Heart right ventricle (tissue), 16 donors: ENCODE measurements at places on chromosomes 1 and 21. TPM values are rescaled to one million over a fixed set of nuclear protein-coding genes. Genes with fewer than 3 reads are reported as not detected.

GRCh38 chr1:78911956-78912880 lies 94.3 kb downstream of the ADGRL4 start:
- DNase-seq: no peak
- no peaks in the 10 kb centered on the region for H3K36me3 ChIP-seq
- no peaks in the 10 kb centered on the region for H3K27me3 ChIP-seq

The IGSF9 gene
- total RNA-seq: not detected

DNA sequence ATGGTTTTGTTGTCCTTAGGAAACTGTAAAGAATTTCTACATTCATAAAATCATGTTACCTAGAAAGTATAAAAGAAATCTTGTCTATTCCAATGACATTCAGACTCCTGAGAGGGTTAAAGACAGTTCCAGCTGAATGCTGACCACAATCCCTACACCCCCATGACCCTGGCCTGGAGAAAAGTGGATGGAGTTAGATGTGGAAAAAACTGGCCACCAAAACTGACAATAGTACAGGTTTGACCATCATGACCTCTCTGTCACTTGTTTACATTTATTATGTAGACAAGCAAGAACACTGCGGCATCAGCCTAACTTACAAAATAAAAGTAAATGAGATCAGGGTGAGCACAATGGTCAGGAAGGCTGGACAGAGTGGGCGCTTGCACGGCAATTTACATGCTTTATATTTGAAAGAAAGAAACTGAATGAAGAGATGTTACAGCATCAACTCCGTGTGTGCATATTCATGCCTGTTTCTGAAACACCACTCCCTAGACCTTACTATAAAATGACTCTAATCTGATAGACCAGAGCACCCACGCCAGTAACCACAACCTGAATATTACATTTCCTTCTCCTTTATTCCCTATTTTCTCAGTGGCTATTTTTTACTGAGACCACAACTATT lies 116.0 kb downstream of the ESRRG start:
- DNase-seq: no peak
- no peak overlapping the region for H3K4me3 ChIP-seq
- H3K27me3 ChIP-seq: no peaks in the 10 kb centered on the region
- no peaks in the 10 kb centered on the region for H3K4me1 ChIP-seq

DNA sequence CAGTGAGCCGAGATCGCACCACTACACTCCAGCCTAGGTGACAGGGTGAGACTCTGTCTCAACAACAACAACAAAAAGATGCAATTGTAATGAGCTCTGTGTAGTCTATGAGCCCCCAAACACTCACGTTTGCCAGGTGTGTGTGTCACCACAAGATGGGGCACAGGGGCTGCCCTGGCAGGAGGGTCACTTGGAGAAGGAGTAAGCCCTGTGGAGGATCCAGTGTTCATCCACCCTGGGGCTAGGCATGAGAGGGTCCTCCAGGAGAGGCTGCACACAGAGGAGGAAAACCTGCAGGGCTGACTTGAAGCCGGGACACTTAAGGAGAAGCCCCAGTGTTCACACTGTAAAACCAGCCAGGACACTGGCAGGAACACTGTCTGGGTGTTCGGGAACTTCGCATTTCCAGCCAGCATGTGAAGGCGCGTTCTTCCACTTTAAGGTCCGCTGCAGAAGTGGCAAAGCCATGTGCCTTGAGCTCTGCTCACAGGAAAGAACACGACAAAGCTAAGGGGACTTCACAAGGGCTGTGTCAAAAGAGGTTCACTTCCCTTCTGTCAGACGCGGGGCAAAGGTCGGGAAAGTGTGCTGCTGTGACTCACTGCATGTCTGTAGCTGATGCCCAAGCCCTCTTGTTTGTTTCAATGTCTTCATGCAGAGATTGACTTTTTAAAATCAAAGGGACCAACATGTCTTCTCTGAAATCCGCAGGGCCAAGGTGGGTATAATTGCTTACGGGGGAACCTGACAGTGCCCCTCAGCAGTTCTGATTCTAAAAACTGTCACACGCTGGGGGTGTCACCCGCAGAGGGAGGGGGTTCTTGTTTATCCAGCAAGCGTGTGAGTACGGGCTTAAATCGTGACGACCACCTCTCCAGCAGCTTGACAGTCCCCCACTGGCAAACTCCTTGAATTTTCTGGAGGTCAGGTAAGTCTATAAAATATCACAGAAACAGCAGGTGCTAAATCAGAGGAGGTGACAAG lies 102.8 kb downstream of the RIPK4 start:
- no peak overlapping the region for H3K27ac ChIP-seq
- no peaks in the 10 kb centered on the region for H3K36me3 ChIP-seq
- no peaks in the 10 kb centered on the region for H3K4me1 ChIP-seq
- H3K27me3 ChIP-seq: no peaks in the 10 kb centered on the region
- no peak for DNase-seq

DNA sequence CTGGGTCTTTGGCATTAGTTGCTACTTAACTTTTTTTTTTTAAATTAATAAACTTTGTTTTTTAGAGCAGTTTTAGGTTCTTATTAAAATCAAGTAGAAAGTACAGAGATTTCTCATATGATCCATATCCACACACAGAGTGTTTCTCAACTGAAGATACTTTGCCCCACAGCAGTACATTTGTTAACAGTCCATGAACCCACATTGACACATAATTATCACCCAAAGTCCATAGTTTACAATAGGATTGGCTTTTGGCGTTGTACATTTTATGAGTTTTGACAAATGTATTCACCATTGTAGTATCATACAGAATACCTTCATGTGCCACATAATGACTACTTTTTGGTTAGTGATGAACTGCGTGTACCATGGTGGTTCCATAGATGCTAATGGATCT lies 106.8 kb downstream of the ADGRL2 start:
- DNase-seq: no peak
- H3K4me3 ChIP-seq: no peak overlapping the region
- H3K36me3 ChIP-seq: no peaks in the 10 kb centered on the region
- no peaks in the 10 kb centered on the region for H3K27me3 ChIP-seq

DNA sequence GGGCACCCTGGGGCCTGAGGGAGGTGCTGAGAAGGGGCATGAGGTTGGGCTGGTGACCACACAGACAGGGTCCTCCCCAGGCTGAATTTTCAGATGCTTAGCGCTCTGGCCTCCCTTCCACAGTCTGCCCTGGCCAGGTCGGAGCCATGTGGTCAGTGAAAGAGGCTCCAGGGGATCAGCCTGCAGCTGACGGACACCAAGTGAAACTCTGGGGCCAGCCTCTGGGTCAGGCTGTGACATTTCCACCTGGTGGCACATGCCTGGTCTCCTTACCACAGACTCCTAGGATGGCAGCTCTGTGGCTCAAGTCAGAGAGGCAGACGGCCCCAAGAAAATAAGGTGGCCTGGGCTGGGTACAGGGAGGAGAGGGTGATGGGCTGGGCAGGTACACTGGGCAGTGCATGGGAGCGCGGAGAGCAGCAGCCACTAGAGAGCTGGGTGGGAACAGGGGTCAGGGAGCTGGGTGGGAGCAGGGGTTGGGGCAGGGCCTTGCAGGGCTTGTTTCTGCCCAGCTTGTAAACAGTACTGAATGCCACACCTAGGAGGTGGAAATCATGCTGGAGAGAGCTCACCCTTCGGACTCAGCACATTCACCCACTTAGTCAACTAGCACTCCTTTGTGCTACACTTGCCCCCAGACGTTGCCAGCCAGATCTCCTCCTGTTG lies 20.7 kb upstream of the ADARB1 start:
- H3K27ac ChIP-seq: no peak overlapping the region
- H3K4me3 ChIP-seq: no peak overlapping the region
- no peaks in the 10 kb centered on the region for H3K27me3 ChIP-seq
- DNase-seq: no peak
- no peaks in the 10 kb centered on the region for H3K36me3 ChIP-seq

- DNase-seq: no peak
- no peak overlapping the region for H3K4me3 ChIP-seq
- peaks cover 5% of the 10 kb centered on the region for H3K4me1 ChIP-seq
- no peak overlapping the region for H3K27ac ChIP-seq
These were observed 86.3 kb downstream of the NKAIN1 start for GRCh38 chr1:31153423-31153822.

The NBPF10 gene
- 1.7 TPM for total RNA-seq

- H3K4me1 ChIP-seq: no peaks in the 10 kb centered on the region
- no peak overlapping the region for H3K4me3 ChIP-seq
- H3K36me3 ChIP-seq: no peaks in the 10 kb centered on the region
- H3K27me3 ChIP-seq: peaks cover 4% of the 10 kb centered on the region
These were observed 717.6 kb downstream of the PTPRU start for GRCh38 chr1:29953961-29954360.

GRCh38 chr1:231885209-231885854 lies 258.7 kb downstream of the DISC1 start:
- H3K36me3 ChIP-seq: no peaks in the 10 kb centered on the region
- no peaks in the 10 kb centered on the region for H3K27me3 ChIP-seq
- no peak overlapping the region for H3K27ac ChIP-seq
- no peaks in the 10 kb centered on the region for H3K4me1 ChIP-seq

The KCNQ4 gene
- total RNA-seq: 2.9 TPM

DNA sequence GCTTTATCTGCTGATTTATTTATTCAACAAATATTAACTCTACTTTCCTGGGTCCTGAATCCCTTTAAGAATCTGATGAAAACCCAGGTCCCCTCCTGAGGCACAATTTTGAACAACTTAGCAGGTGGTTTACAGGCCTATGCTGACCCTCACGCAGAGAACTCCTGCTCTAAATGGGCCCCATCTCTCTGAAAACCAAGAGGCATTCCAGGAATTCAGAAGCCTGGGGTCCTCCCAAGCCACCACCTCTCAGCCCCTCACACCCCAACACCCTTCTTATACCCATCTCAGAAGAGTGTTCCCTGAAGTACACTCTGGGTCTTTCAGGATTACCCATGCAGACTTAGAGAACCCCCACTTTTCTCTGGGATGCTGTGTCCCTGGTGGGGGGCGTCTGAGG lies 34.5 kb downstream of the LHX4 start:
- H3K27ac ChIP-seq: no peak overlapping the region
- H3K27me3 ChIP-seq: peaks cover 31% of the 10 kb centered on the region
- H3K4me1 ChIP-seq: no peaks in the 10 kb centered on the region
- no peak overlapping the region for H3K4me3 ChIP-seq
- no peak for DNase-seq

GRCh38 chr1:168081373-168082007 lies 55.2 kb downstream of the GPR161 start:
- no peak overlapping the region for H3K27ac ChIP-seq
- no peaks in the 10 kb centered on the region for H3K27me3 ChIP-seq
- no peaks in the 10 kb centered on the region for H3K36me3 ChIP-seq
- no peak for DNase-seq
- H3K4me3 ChIP-seq: no peak overlapping the region
- peaks cover 53% of the 10 kb centered on the region for H3K4me1 ChIP-seq

DNA sequence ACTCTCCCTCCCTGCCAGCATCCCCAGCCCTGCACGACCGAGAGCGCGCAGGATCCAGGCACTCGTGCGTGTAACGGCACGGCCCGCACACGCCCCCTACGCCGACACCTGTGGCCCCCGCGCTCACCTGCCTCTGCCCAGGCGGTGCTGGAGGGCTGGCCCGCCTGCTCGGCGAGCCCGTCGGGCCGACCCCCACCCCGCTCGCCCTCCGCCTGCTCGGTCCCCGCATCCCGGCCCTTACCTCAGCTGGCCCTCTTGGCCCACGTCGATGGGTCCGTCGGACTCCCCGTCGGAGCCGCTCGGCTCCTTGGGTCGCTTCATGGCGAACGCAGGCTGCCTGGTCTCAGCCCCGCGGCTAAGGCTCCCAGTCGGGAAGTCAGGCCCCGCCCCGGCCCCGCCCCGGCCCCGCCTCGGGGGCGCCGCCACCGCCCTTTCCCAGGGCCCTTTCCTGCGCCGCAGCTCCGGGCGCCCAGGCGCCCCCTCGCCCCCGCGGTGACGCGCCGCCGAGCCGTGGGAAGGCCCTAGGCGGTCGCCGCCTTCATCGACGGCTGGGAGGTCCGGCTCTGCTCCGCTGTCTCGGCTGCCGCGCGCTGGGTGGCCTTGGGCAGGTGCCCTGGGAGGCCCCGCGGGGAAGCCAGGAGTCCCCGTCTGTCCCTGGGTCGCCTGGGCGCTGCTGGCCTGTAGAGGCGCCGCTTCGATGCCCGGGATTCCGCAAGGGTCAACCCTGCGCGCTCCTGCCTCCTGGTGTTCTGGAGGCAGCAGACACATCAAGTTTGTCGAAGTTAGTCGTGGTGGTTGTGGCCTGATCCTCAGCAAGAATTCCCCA lies at the start of gene HEYL:
HEYL (minus strand) TSS at position 339 of the 826 bp plus-strand sequence; CDS start at position 321, 18 bp downstream.
- peak within 1 kb of the TSS; percentile 89 for H3K27ac ChIP-seq
- H3K4me3 ChIP-seq: peak within 1 kb of the TSS; percentile 35
- peaks cover 6% of the 10 kb centered on the region for H3K36me3 ChIP-seq

DNA sequence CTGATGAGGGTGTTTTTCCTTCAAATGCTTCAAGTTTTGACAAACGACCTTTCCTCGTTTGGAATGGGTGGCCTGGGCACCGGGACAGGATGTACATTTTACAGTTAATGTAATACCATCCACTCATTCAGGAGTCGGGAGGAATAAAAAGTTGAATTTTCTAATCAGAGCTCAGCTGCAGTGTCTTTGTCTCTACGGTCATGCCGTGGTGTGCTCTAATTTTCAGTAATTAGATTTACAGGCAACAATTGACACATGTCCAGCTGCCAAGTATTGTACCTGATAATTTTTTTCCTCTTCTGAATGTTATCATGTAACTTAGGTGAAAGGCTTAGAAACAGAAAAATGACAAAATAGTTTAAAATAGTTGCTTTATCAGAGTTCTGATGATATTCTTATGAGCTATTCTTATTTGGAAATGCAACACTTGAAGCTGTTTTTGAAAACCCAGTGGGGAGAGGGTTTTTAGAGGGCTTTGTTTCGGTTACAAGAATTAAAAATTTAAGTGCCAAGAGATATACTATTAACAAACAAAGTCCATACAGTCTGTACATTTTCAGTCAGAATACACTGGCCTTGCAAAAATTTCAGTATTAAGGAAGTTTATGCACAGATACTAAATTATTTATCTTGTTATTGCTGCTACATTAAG lies 1.0 kb downstream of the CDKN2C start:
- peaks cover 38% of the 10 kb centered on the region for H3K4me1 ChIP-seq
- H3K4me3 ChIP-seq: peak overlapping the region; percentile 0
- no peaks in the 10 kb centered on the region for H3K27me3 ChIP-seq
- no peaks in the 10 kb centered on the region for H3K36me3 ChIP-seq
- H3K27ac ChIP-seq: peak overlapping the region; percentile 97
- no peak for DNase-seq

The C1orf210 gene
- total RNA-seq: not detected

The CATSPERE gene
- 0.15 TPM for total RNA-seq

DNA sequence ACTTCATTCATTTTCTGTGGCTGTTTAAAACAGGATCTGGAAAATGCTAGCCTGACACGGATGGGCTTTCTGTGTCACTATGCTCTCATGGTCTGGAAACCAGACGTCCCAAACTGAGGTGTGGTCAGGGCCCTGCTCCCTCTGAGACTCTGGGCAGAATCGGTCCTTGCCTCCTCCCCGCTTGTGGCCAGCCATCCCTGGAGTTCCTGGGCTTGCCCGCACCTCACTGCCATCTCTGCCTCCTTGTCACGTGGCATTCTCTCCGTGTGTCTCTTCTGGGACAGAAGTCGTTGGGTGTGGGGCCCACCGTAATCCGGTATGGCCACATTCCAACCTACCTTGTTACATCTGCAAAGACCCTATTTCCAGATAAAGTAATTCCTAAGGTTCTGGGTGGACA lies 10.1 kb upstream of the ACTRT2 start:
- no peak overlapping the region for H3K4me3 ChIP-seq
- H3K27ac ChIP-seq: no peak overlapping the region
- H3K4me1 ChIP-seq: peaks cover 9% of the 10 kb centered on the region
- no peak for DNase-seq
- H3K27me3 ChIP-seq: peaks cover 3% of the 10 kb centered on the region
- no peaks in the 10 kb centered on the region for H3K36me3 ChIP-seq

- DNase-seq: peak; percentile 69
- H3K36me3 ChIP-seq: no peaks in the 10 kb centered on the region
- H3K27ac ChIP-seq: peak overlapping the region; percentile 90
- no peaks in the 10 kb centered on the region for H3K27me3 ChIP-seq
These were observed 17.9 kb downstream of the MTX1 start for GRCh38 chr1:155226188-155226909.
